ENCODE measurements at places on chromosomes 12 and 14. TPM values are rescaled to one million over a fixed set of nuclear protein-coding genes. Genes with fewer than 3 reads are reported as not detected.

Gene TAMALIN
- 13.0 TPM for total RNA-seq

Gene PDE3A
- 1.4 TPM for total RNA-seq

Gene OR6C6
- not detected for total RNA-seq

Gene KIAA0586
- total RNA-seq = 35.7 TPM

Gene RBP5
- 0.12 TPM for total RNA-seq

Gene SLC16A7
- 50.0 TPM for total RNA-seq

Gene MIPOL1
- total RNA-seq = 17.1 TPM

Gene NTF3
- not detected for total RNA-seq

Gene CLEC1B
- total RNA-seq = not detected

Gene EIF2S1
- total RNA-seq = 179 TPM

Gene SOAT2
- not detected for total RNA-seq
